ENCODE measurements at places on chromosomes 7 and 10.

DNA sequence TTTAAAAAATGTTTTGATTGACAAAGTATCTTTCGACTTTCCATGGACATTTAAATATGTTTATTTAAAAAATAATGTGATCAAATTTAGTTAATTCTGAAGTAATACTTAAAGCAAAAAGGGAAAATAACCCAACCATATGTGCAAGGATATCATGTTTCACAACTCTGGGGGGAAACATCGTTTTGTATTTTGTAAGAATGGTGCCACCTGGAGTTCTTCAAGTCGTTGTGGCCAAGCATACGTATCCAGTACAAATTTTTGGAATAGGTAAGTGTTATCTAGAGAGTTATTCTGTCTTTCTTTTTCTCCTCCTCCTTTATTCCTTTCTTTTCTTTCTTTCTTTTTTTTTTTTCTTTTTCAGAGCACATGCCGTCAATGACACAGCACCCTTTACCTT, 176.2 kb upstream of the CSTF2T start:
- no peak for DNase-seq

DNA sequence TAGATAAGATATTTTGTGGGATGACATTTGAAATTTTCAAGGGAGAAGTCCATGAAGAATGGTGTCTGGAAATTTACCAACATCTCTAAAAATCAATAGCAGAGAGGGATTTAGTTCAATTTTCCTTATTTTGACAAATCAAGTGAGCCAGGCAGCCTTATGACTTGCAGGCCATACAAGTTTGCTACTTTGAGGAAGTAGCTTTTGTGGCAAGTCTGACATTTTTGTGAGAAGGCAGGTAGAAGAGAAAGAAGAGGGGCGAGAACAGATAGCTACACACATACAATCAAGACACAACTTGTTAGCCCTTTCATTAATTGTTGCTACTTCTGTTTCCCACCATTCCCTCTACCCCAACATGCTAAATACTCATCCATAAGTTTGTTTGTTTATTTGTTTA, 74.5 kb upstream of the OIT3 start:
- no peak for DNase-seq

DNA sequence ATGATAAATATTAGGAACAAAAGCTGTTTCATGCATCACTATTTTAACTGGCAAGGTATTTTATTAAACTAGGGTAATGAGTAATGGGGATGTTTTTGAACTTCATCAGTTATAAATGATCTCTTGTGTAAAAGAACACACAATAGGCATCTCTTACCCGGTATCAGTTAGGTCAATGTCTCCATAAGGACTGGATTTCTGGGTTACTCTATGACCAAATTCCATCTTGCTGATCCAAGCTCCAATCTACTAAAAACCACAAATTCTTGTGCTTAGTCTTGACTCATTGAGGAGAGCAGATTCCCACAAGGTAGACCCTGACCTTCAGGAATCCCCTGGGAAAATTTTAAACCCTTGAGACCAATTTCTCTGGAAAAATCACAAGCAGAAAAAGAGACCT, 1167.7 kb downstream of the XPNPEP1 start:
- no peak for DNase-seq

DNA sequence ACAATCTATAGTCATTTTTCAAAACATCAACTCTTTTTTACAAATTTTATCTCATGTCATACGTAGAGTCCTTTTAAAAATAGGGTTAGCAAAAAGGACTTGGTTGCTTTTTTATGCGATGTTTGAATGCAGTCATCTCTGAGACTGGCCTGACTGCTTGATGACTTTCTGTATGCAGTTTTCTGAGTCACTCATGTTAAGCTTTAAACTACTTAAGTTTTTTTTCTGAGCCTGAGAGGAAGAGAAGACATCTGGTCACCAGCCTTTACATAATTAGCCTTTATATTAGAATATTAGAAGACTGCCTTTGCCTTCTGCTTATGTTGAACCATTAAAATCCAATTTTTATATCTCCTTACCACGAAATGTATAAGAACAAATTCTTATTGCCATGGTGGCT, 834.4 kb upstream of the MBL2 start:
- no peak for DNase-seq

DNA sequence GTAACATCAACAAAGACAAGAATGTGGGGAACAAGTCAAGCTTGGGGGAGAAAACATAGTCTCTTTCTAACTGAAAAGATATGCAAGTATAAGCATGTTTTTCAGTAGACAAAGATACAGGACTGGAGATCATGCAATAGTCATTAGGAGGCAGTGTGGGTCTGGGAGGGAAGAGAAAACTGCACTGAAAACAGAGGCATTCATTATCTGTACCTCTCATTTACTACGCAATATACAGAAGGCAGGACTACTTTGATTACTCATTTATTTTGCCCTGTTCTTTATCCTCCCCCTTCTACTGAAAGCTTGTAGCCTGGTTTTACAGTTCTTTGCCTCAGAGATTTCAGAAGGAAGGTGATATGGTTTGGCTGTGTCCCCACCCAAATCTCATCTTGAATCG, 341.2 kb downstream of the CRPPA start:
- no peak for DNase-seq

Data from stimulated activated naive CD4-positive, alpha-beta T cell treated with Interleukin-2 at 50 U/mL for 16 hours (primary cell).